ENCODE measurements at places on chromosomes 2 and 18.
A peak's percentile ranks its signal among the peaks of the same experiment; 100 is the strongest.

- no peak for DNase-seq
Measured at GRCh38 chr18:55475916-55476315, 112.1 kb downstream of the TCF4 start.

DNA sequence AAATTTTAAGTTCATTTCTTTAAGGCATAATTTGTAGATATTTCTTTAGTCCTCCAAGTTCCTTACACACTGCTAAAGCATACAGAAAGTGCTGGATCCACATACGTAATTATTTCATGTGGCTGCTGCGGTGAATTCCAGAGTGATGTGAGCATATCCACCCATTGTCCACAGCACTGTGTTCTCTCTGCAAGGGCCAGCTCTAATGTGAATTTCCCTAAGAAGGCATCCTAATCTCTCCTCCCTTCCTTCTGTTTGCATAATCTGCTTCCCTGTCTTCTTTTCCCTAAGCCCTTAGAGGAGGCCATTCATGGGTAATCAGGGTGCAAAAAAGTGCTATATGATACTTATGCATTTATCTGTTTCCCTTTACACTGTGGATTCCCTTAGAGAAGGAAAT, 57.2 kb downstream of the COBLL1 start:
- no peak for DNase-seq

- no peak for DNase-seq
Measured at GRCh38 chr2:71893646-71894045, 254.0 kb downstream of the CYP26B1 start.

- no peak for DNase-seq
Measured at GRCh38 chr2:217735899-217736298, 266.9 kb downstream of the TNS1 start.

DNA sequence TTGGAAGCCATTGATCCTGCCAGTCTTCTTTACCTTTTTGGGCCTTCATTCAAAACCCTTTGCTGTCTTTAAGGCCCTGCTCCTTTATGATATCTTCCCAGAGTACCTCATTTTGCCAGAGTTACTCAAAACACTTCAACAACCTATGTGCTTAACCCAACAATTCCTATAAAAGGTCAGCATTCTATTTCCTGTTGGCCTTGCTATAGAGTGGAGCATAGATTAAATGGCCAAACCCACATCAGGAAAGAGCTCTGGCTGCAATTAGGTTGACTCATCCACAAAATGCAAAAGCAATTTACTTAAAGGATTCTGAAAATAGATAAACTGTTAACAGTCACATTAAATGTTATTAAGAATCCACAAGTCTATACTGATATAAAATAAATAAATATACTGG, 21.2 kb downstream of the MRPL33 start:
- no peak for DNase-seq

DNA sequence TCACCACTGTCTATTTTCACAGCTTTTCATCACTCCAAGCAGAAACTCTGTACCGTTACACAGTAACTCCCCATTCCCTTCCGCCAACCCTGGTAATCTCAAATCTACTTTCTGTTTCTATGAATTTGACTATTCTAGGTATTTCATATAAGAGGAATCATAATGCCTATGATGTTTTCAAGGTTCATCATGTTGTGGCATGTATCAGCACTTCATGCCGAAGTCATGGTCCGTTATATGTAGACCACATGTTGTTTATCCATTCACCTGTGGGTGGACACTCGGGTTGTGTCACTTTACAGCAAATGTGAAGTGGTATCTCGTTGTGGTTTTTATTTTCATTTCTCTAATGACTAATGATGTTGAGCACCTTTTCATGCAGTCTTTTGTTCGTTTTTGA, 21.6 kb downstream of the CPSF3 start:
- no peak for DNase-seq

DNA sequence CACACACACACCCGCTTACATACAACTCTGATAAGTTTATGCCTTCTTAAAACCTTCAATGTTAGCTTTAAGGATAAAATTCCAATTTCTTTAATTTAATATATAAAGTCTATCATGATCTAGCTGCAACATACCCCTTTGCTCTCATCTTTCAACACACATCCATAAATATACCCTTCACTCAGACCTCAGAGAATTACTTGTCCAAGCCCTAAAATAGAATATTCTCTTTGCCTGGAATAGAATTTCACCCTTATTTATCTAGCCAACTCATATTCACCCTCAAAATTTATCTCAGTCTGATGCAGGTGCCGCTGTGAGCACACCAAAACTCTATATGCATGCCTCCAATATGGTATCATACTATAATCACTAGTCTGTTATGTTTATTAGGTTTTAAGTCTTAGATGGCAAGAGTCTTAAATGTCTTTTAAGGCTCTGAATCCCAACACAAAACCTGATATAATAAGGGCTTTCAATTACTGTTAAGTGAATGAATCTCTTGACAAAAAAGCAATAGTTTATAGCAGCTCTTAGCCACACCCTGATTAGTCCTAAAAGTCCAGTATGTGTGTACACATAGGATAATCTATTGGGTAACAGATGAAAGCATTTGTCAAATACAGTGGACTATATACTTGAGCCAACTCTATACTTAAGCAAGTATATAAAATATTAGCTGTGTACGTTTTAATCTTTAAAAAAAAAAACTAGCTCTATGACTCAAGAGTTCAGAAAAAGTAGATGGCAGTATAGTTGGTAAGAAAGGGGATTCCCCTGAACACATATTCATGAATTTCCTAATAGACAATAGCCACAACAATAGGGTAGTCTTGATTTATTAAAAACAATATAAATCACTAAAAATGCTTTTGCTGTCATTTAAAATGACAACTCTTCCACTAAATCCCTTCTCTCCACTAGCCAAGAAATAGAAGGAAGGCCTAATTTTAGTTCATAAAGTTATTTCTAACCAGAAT, 144.5 kb downstream of the EXOC6B start:
- DNase-seq: no peak

- no peak for DNase-seq
Measured at GRCh38 chr2:151569167-151569566, 159.5 kb downstream of the RIF1 start.

DNA sequence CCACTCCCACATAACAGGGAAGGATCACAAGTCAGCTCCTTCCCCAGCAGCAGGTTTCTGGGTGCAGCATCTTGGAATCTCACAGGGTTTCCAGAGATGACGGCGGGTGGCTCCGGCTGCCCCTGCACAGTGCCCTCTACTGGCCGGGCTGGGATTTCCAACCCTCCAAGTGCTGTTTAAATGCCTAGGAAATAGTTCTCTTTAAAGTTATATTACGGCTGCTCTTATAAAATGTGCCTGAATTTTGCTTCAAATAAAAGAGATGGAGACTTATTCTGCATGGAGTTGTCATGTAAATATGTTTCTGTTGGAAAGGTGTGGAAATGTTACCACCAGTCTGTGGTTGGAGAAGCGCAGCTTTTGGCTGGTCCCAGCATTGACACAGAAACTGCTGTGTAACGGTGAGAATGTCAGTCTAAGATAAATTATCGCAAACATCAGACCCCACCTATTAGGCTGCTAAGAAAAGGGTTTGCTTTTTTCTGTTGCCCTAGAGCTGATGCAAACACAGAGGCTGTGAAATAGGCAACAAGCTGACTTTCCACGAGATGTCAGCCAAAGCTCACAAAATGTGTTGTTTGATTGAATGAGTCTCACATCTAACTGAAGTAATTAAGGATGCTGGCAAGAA, 3.3 kb upstream of the HJURP start:
- peak; percentile 32 for DNase-seq

- DNase-seq: no peak
Measured at GRCh38 chr18:57705832-57706595, 84.4 kb upstream of the NARS1 start.

DNA sequence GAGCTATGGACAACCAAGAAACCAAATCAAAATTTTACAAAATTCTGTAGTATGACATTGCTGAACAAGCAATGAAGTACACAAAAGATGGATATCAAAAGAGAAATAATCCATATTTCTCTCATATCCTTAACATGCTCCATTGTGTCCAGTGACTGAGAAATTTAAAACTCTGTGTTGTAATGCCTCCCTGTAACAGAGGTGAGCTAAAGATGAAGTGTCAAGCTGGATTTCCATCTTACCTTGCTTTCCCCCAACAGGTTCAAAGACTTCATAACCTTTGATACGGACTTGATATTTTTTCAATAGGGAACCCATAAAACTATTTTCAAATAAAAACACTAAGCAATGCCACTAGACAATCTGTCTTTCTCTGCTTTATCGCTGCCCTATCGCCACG, 95.7 kb upstream of the SERTAD2 start:
- DNase-seq: no peak

GRCh38 chr18:51537487-51537886, 340.0 kb upstream of the MEX3C start:
- DNase-seq: no peak

- peak; percentile 58 for DNase-seq
Measured at GRCh38 chr2:100178085-100178788, 35.8 kb upstream of the AFF3 start.

DNA sequence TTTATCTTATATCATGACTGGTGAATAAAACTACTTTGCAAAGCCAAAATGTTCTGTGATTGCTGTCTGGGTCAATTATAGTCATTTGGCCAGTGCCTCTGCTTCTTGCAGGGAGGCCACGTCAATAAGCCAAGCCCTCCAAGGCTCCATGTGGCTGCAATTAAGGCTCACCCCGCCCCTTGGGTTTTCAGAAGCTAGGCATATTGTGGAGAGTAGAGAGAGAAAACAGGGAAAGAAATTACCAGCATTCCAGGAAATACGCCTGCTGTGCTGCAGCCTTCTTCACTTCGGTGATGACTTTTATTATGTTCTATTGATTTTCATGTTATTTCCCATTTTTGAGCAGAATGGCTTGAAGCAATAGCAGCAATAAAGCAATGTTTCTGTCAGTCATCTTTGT, 319.7 kb downstream of the SOX11 start:
- no peak for DNase-seq

DNA sequence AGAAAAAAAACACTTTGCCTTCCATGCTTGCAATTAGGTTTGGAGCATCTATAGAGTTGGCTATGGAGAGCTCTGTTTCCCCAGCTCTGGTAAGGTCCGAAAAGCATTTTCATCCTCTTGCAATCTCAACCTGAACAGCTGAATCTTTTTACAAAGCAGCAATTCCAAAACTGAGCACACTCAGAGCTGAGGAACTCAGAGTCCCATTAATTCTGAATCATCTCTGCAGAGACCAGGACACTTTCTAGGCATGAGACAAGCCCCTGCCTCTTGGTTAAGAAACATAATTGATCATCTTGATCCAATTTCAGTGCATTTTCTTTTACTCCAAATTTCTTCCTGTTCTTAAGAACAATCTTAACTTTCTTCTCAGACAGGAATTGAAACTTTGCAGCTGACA, 4.2 kb downstream of the CNGA3 start:
- no peak for DNase-seq

DNA sequence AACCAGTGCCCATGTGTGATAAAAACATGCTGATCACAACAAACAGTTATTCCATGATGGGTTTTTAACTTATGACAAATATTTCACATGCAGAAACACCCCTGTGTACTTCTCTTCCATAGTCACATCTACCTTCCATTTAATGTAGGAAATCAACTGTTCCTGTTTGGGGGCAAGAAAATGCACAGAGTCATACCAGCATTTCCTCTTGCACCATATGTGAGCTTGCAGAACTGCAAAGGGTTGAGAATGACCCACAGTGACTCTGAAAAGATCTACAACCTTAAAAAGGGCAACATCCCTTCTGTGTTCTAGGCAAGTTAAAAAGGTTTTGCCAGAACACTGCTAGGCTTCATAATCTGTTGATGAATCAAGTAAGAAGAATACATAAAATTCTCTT, 9.9 kb downstream of the BMP10 start:
- peak; percentile 66 for DNase-seq

DNA sequence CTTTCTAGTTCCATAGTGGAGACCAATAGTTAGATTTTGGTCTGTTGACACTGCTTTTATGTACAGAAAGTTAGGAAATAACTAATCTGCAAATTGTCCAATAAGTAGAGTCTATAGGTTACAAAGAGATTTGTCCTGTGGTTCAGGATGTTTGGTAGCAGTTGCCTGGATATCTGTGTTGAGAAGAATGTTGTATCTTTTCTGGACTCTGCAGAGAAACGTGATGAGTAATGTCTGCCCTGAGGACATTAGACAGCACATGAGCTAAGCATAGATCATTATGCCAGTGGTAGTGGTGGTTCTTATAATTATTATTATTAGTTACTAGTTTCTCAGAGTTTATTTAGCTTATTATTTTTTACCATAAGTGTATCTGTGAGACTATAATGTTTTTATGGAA, 65.8 kb downstream of the ANKRD62 start:
- DNase-seq: no peak

DNA sequence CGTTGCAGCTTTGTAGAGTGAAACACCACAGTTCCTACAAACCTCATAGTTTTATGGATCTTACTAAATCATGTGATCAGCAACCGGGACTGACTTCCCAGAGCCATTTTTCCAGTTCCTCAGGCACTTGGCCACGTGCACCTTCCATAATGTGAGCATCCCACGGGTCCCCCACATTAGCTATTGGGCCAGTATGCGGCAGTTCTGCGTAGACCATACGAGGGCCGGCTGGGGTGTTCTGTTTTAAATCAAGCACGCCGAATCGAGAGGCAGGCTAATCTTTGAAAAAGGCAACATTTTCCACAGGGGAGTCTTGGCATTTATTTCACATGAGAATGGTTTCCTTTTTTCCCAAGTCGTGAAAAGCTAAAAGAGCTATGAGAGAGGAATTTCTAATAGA, 135.6 kb upstream of the CCDC195 start:
- DNase-seq: no peak

- no peak for DNase-seq
Measured at GRCh38 chr2:3198119-3198518, 179.5 kb downstream of the EIPR1 start.

- DNase-seq: no peak
Measured at GRCh38 chr18:43662657-43663056, 385.4 kb upstream of the SYT4 start.

DNA sequence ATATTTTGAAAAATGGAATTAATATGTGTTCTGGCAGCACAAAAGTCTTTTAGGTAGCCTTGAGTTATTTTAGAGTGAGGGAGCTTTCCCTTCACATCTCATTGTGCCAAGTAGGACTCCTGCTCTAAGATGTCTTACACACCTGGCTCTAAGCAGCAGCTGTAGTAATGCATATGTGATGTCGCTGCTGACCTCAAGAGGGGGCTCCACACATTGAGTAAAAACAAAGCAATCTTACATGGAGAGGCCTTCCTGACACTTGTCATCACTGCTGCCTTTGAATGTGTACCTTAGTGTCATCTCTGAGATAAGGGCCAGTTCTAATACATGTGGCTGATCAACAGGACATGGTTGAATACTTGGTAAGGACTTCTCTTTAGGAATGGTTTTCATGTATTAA, 75.8 kb downstream of the ACTR3 start:
- peak; percentile 35 for DNase-seq

- DNase-seq: no peak
Measured at GRCh38 chr2:48124592-48124991, 218.3 kb upstream of the FBXO11 start.

DNA sequence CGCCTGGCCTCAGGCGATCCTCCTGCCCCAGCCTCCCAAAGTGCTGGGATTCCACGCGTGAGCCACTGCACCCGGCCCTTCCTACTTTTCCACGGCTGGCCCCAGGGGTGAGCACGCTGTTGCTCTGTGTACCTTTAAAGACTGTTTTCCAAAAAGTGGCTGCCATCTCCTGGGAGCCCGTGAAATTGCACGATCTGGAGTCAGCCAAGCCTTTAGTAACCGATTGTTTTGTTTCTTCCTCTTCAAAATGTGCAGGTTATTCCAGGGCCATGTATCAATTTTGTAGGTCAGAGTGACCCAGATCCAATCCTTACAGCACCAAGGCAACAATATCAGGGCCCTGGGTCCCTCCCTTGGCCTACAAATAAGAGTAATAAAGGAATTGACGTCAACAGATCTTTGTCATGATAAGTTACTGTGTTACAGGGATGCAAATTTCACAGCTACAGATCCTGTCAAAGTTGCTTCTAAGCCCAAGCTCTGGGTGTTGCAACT, 135.6 kb upstream of the ZNF236 start:
- DNase-seq: peak; percentile 50
